ENCODE measurements at places on chromosomes 3 and 15. TPM values are rescaled to one million over a fixed set of nuclear protein-coding genes. Genes with fewer than 3 reads are reported as not detected.

Gene SLC2A2
- 0.12 TPM for total RNA-seq

Gene C15orf61
- total RNA-seq: 5.8 TPM

Gene TNNC1
- total RNA-seq: 35.6 TPM

DNA sequence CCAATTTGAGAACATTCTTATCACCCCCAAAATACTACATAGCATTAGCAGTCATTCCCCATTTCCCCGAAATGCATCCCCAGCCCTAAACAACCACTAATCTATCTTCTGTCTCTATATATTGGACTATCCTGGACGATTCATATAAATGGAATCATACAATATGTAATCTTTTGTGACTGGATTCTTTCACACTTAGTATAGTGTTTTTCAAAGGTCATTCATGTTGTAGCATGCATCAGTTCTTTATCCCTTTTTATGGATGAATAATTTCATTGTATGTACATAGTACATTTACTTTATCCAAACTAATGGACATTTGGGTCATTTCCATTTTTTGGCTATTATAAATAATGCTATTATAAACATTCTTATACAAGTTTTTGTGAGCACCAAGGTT, 27.5 kb upstream of the EIF1B start:
- DNase-seq: no peak

DNA sequence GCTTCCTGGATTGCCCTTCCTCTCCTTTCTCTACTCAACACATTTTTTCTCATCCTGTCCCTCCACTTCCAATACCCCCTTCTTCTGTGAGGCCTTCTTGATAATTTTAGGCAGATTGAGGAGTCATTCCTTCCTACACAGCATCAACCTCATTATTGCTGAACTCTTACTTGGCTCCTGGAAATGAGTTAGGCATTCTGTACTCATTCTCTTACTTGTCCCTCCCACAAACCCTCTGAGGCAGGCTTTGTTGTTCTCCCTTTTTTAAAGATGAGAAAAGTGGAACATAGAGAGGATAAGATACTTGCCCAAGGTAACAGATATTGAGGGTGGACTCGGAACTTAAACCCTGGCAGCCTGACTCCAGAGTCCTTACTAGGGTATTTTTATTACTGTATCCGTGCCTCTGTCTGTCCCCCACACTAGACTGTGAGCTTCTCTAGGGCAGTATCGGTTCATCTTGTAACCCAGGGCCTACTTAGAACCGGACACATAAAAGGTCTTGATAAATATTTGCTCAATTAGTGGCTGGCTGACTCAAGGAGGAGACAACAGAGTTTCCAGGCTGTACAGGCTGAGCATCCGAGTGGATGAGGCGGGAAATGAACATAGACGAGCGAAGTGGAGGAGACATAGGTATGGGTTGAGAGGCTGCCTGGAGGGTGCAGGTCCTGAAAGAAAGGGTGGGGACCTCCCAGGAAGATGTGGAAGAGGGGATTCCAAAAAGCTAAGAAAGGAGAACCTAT, 148.7 kb upstream of the ATP2B2 start:
- DNase-seq: no peak

- no peak for DNase-seq
Measured at GRCh38 chr3:21573291-21573690, 177.7 kb downstream of the ZNF385D start.

DNA sequence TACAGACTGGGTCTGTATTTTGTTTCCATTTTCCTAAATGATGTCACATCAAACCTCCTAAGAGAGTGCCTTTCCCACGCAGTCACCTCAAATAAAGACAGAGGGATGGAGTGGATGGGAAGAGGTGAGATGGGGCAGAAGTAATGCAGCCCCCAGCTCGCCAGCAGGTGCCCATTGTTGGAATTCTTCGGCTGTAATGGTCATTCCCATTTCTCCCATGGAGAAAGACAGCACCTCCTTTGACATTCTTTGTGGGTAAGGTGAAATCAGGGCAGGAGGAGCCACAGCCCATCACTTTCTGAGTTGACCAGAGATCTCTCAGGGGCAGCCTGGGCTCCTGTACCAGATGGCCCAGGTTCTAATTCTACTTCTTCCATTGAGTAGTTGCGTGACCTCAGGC, 84.4 kb upstream of the NR2F2 start:
- no peak for DNase-seq

DNA sequence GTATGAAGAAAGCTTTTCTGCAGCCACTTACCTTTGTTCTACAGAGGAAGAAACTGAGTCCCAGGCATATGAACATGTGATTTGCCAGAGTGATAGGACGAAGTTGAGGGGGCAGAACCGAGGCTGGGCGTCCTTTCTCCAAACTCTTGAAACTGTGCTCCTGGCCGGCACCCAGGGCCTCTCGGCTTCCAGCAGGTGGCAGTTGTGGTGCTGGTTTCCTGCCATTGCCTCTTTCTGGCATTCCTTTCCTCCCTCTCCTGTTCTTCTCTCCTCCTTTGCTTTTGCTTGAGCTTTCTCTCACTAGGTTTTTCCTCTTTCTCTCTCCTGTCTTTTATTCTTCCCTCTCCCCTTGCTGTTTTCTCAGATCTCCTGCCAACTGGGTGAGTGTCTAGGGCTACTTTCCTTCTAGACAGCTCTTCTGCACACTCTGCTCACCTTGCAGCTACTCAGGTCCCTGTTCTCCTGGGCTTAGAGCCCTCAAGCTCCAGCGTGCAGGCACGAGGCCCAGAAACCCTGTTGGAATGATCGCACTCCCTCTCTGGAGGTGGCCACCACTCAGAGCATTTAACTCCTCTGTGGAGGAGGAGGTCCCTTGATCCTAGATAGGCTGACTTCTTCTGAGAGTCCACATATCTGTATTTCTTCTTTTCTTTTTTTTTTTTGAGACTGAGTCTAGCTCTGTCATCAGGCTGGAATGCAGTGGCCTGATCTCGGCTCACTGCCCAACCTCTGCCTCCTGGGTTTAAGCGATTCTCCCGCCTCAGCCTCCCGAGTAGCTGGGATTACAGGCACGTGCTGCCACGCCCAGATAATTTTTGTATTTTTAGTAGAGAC, 26.2 kb downstream of the TRAK1 start:
- DNase-seq: no peak

Data from lung (tissue), 17 donors.